ENCODE measurements at places on chromosomes 16 and 17. TPM values are rescaled to one million over a fixed set of nuclear protein-coding genes. Genes with fewer than 3 reads are reported as not detected.

GRCh38 chr17:3766779-3767178, 34.2 kb downstream of the ITGAE start:
- H3K36me3 ChIP-seq: no peaks in the 10 kb centered on the region
- H3K4me1 ChIP-seq: no peaks in the 10 kb centered on the region

KRT20 gene
- not detected for total RNA-seq

CTF1 gene
- 7.3 TPM for total RNA-seq

DNA sequence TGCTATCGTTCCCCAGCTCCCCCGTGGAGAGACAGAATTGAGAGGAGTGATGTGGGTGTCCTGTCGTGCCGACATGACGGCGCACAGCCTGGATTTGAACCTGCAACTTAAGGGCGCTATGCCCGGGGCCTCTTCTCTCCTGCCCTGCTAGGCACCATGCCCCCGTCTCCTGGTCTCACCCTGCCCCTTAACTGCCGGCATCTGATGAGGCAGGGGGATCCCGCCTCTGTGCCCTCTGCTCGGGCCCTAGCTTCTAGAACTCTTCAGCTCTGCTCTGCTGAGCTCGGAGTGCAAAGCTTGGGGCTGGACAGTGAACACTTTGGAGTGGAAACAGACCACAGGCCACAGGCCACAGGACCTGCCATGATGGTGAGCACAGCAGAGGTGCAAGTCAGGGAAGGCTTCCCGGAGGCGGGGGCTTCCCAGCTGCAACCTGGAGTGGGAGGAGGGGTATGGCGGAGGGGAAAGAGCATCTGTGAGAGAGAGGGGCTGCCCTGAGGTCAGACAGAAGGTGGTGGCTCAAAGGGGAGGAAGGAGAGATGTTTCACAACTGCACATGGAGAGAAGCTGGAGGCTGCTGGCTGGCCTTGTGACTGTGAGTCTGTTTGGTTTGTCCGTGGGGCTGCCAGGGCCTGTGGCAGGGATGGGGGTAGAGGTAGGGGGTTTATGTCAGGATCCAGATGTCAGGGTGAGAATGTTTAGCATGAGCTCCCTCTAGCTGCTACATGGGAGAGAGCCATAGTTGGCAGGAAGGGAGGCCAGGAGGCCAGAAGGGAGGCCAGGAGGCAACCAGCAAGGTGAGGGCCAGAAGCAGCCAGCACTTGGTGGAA, 107.8 kb downstream of the CRLF3 start:
- H3K4me3 ChIP-seq: no peak overlapping the region
- H3K27ac ChIP-seq: no peak overlapping the region
- no peak for DNase-seq
- no peaks in the 10 kb centered on the region for H3K36me3 ChIP-seq
- H3K27me3 ChIP-seq: no peaks in the 10 kb centered on the region

ORAI3 gene
- total RNA-seq: 23.1 TPM

HOXB5 gene
- 27.0 TPM for total RNA-seq

DNA sequence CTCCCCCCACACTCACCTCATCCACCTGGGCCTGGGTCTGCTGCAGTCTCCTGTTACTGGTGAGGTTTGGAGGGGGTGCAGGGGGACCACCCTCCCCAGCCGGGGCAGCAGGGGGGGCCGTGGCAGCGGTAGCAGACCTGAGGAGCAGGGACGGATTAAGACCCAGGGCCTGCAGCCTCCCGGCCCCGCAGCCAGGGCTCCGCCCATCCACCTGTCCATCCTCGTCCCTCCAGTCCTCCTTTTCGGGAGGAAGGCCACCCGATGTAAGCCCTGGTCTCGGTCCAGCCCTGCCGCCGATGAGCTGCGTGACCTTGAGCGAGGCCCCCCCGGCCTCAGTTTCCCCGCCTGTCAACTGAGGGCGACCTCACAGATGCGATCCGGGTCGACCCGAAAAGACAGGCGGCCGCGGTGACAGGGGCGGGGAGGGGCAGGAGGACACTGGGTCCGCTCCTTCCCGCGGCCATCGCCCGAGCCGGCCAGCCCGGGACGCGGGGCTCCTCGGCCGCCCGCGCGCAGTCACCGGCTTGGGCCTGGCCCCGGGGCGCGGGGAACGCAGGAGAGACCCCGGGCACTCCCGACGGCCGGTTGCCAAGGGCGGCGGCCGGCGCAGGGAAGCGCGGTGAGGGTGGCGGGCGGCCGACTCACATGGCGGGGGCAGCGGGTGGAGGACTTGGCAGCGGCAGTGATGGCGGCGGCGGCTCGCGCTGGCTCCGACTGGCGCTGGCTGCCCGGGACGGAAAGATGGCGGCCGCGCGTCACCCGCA, at the start of gene VAMP2:
Gene VAMP2, minus strand, starts transcription at position 716 of the 764 bp plus-strand sequence. Its CDS starts 69 bp downstream, at position 647.
- peaks cover 2% of the 10 kb centered on the region for H3K36me3 ChIP-seq
- H3K4me1 ChIP-seq: peaks cover 30% of the 10 kb centered on the region
- H3K27ac ChIP-seq: peak within 1 kb of the TSS; percentile 96
- H3K27me3 ChIP-seq: no peaks in the 10 kb centered on the region
- peak within 1 kb of the TSS; percentile 86 for H3K4me3 ChIP-seq

All from kidney (tissue), 22 donors.